NCI-H460 (cell line): ENCODE measurements at places on chromosomes 2 and 18. TPM values are rescaled to one million over a fixed set of nuclear protein-coding genes. Genes with fewer than 3 reads are reported as not detected.

- DNase-seq, result no peak
Measured at GRCh38 chr2:75031906-75032803, 73.7 kb downstream of the POLE4 start.

DNA sequence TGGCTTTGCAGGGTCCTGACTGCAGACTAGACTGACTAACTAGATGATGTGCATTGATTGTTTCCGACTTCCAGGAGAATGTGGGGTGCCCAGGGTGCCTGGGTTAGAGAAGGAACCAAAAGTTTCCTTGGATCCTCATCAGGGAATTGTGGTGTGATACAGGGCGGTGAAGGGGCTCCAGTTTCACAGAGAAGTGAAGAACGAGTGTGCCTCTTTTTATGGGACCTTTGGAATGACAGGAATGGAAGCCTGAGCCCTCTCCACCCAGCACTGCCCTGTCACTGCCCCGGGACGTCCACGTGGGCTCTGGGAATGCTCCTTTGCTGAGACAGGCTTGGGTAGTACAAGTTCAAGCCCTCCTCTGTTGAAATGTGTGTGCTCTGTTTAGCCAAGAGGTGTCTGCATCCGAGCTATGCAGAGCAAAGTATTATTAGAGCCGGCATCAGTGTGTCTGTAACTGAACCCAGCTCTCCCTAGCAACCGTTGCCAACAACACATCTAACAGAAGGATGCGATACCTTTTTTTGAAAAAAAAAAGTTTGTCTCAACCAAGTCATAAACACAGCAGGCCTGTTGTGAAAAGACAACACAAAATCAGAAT is 183.6 kb downstream of the SMAD7 start:
- DNase-seq, result no peak

The MDH1B gene
- total RNA-seq, result 0.35 and 0.64 TPM in 2 replicates

DNA sequence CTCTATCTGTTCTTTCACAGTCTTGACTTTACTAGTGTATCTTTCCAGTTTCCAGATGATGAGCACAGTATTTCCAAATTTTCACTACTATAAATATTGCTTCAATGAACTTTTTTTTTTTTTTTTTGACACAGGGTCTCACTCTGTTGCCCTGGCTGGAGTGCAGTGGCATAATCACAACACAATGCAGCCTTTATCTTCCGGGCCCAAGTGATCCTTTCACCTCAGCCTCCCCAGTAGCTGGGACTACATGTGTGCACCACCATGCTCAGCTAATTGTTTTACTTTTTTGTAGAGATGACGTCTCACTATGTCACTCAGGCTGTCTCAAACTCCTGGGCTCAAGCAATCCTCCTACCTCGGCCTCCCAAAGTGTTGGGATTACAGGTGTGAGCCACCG is 142.8 kb downstream of the SRBD1 start:
- DNase-seq, result no peak

DNA sequence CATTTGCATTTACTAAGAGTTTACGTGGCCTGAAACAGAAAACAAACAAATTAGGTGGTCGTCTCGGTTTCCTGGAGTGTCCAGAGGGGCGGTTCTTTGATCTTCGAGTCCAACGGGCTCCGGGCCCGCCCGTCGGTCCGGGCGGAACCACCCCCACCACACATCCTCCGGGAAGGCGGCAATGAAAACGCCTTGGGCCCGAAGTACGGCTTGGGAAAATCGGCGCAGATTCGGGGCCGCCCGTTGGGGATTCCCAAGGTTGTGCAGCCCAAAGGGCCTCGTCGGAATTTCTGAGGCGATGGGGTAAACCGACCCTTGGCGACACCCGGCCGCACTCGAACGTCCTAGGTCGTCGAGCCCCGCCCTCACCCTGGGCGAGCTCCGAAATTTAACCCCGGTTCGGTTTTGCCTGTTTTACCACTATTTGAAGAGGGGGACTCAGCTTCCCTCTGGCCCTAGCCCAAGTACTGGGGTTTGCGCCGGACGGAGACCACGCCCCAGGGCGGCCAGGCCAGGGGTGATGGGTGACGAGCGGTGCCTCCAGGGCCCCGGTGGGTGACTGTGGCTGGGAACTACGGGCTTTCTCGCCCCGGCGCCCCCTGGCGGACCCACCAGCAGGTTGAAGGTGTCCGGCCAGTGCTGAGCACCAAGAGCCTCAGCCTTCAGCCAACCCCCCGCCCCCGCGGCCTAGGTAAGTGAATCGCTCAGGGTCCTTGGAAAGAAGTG is 1.9 kb upstream of the CFAP53 start:
- DNase-seq, result peak; percentile 12

The TMEM198 gene
- total RNA-seq, result 0.59 and 0.87 TPM in 2 replicates

The LYPD6B gene
- 0.20 and 0.38 TPM in 2 replicates for total RNA-seq

- DNase-seq, result peak; percentile 28
Measured at GRCh38 chr2:119491776-119492525, 32.3 kb downstream of the SCTR start.

DNA sequence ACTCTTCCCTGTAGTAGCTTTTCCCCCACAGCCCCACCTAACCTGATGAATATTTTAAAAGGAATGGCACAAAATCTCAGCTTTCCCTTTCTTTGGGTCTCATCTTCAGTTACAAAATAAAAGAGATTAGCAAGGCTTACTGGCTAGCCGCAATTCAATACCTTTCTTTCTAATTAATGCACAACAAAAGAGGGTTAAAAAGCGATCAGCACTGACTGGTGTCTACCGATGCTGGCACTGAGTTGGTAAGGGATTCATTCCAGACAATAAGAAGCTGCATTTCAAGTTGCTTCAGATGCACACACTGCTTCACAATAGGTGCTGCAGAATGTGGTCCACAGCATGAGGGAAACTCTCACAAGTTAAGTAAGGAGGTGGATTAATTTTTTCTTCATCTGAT is 41.9 kb downstream of the HDHD2 start:
- no peak for DNase-seq

The LRRTM1 gene
- not detected in 2 replicates for total RNA-seq

DNA sequence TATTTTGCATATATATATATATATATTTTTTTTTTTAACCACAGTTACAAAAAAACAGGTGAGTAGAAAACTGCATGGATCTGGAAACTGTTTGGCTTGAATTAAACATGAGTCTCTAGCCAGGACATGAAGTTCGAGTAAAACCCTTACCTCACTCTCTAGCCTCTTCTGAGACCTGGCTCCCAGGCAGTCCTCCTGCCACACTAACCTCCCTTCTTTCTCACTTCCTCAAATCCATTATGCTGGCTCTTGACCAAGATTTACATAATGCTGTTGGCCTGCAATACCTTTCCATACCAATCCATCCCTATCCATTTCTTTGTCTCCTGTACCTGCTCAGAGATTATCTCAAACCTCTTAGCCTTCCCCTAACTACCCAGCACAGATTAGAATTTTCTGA is 34.0 kb downstream of the PIGN start:
- DNase-seq, result no peak

The TTR gene
- not detected in 2 replicates for total RNA-seq
